ENCODE measurements at places on chromosomes 2 and 18.
A peak's percentile ranks its signal among the peaks of the same experiment; 100 is the strongest.

DNA sequence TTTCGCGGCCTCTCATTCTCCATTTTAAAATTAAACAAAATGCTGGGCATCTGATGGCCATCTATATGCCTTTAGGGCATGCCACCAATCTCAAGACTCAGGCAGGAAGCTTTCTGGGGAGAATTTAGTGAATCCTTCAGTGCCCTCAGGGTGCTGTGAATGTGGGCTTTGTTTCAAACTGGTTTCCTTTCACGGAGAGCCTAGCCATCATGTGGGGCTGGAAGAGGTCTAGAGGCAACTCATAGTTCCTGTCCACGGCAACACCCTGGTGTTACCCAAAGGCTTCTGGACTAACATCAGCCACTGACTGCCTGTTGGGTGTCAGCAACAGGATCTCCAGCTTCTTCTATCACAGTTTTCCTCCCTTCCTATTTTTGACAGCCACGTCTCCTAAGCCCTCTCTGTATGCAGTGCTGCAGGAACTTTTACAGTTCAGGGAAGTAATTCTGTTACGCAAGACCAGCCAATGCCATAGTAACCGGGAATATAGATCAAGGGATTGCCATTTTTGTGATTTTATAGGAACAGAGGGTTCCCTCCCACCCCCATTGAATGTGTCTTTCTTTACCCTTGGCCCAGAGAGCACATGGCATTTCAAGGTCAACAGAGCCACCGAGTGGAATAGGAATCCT, 7.9 kb upstream of the WDR33 start:
- no peak for DNase-seq

DNA sequence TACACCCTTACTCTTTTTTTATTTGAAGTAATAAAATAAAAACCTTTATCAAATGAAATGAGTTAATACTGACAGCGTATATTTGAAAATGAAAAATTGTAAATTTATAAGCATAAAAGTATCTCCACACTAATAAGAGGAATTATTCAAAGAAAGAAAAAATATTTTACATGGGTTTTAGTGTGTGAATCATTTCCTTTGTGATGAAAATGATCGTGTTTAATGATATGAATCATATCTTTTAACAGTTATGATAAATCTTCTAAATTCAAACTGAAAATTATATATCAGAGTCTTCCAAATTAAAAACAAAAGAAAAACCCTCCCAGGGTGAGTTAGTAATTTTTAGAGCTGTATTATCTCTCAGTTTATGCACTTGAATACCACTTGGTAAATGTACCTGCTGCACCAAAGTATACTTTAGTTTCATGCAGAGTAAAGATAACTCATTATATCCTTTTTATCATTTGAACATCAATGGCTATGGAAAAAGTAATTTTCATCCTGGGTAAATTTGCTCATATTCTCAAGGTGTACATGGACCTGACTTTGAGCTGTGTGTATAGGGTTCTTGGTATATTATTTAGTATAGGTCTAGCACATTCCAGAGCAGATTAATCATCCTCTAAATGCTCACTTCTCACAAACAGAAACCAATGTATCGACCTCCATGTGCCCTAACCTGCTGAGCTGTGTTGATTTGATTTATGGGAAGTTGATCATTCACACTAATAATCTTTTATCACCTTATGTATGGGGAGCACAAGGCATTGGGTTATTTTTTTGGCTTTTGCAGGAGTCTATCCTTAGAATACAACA, 98.7 kb upstream of the VWC2L start:
- DNase-seq, result no peak

GRCh38 chr2:8779795-8780671, 57.4 kb downstream of the KIDINS220 start:
- DNase-seq, result no peak

DNA sequence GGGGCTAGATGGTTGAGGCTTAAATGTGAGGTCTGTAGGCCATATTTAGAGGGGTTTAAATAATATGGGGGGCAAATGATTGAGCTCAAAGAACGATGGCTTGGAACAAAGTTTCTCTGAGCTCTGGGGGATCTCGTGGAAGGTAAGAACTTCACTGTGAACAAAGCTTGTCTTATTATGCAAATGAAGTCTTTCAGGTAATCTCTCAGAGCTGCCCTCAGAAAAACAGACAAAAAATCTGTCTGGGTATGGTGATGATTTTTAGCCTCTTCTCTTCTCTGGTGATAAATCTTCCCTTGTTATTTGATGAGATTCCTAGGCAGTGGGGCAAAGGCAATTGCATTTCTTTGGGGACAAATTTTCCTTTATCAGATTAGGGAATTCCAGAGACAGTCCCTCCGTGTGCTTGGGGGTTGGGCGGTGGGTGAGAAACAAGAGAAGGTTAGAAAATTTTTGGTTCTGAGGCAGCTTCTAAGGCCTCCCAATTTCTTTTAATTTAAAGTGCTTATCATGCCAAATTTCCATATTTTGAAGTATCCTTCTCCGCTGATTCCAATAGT, 760.4 kb downstream of the TSN start:
- no peak for DNase-seq

DNA sequence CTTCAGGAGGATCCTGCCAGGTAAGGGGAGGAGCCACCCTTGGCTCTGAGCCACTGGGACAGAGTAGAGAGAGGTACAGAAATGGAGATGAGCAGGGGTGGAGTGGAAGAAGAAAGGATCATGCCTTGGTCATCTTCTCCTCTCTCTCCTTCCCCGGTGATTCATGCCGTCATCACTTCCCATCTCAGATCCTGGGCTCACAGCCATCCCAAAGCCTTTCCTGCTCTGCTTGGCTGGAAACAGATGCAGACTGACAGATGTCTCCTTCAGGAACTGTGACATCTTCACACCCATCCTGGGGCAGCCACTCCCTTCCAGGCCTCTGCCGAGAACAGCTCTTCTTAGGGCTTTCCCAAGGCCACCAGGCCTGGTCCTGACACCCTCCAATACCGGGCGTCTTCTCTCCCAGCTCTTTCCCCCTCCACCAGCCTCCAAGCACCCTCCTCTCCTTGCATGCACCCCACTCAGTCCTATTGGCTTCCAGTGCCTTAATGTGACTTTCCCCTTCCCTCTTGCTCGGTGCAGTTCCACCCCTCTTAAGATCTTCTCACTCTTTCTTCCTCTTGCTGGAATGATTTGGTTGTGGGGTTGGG, 58.3 kb upstream of the TNP1 start:
- DNase-seq, result peak; percentile 48

- DNase-seq, result no peak
Measured at GRCh38 chr18:39421276-39421675, 1855.7 kb upstream of the CELF4 start.

- peak; percentile 55 for DNase-seq
Measured at GRCh38 chr18:48222118-48222517, 187.1 kb downstream of the ZBTB7C start.

GRCh38 chr2:58130238-58130637, 83.6 kb downstream of the VRK2 start:
- no peak for DNase-seq

- no peak for DNase-seq
Measured at GRCh38 chr2:201448701-201449100, 2.6 kb downstream of the TRAK2 start.

DNA sequence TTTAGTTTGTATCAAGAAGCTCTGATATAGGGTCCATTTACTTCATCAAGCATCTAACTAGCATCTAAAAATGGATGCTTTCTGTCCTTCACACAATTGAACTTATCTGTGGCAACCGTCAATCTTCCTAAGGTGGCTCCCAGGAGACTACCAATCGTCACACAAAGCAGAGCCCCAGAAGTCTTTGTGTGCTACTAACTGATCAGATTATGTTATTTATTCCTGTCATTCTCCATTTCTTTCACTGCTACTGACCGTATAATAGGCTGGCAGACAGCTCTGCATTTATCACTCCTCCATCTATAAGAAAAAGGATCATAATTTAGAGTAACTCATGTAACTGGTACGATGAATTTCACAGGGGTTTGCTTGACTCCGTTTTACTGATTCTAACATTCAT, 585.0 kb upstream of the NXPH2 start:
- no peak for DNase-seq

DNA sequence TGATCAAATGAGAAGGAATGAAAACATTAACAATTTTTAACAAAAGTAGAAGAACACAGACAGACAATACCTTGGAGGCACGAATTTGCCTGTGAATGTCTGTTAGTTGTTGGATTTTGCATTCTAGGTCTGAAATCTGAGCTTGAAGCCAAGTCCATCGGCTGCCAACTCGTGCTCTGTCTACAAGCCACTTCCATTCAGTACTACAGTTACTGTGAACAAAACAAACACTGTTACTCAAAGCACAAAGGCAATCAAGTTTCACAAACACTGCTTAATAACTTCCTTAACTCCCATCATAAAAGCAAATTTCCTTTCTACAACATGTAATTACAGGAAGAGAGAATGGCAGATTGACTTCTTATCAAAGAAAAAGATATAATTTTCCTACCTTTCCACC, 42.2 kb downstream of the KANSL1L start:
- no peak for DNase-seq

- no peak for DNase-seq
Measured at GRCh38 chr2:133835821-133836619, 267.8 kb upstream of the NCKAP5 start.

- no peak for DNase-seq
Measured at GRCh38 chr2:236055471-236055870, 112.7 kb downstream of the GBX2 start.

DNA sequence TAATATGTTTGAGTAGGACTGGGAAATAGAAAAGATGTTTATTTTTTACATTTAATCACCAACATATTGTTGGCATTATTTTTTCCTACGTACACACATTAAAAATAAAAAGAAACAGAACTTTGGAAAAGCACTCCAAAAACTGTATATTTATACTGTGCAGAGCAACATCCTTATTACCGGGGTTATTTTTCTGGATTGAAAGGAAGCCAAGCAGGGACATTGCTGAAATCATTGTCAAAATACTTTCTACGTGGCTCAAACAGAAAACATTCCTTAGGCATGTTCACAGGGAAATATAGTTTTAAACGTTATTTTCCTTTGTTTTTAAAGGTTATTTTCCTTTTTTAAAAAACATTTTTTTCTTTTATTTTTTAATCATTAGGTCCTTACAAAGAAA, 315.0 kb upstream of the SMIM21 start:
- DNase-seq, result no peak

GRCh38 chr2:156476021-156476849, 40.1 kb downstream of the GPD2 start:
- DNase-seq, result no peak

DNA sequence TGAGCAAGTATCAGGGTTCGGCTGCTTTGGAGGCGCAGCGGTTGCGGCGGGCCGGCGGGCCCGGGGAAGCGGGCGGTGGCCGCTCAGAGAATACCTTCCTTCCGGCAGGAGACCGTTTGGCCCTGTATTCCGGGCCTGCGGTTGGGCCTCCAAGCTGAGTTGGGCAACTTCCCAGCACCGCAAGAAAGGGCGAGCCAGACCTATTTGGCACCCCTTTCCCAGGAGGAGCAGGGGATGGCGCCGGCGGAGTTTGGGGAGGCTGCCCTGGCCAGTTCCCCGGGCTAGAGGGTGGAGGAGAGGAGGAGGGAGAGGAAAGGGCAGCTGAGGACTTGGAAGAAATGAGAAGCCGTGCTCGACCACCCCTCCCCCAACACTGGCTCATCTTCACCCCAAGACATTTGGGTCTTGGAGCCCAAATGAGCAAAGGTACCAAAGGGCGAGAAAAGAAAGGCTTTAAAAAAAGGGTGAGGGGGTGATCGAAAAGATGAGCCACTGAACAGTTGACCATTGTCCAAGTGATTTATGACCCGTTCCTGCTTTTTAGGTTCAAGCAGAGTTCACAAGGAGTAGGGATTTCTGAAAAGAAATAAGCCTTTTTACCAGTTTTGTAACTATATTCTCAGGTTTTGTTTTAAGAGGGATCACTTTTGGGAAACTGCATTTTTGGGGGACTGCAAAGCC, 8.4 kb downstream of the HOXD3 start:
- DNase-seq, result no peak

DNA sequence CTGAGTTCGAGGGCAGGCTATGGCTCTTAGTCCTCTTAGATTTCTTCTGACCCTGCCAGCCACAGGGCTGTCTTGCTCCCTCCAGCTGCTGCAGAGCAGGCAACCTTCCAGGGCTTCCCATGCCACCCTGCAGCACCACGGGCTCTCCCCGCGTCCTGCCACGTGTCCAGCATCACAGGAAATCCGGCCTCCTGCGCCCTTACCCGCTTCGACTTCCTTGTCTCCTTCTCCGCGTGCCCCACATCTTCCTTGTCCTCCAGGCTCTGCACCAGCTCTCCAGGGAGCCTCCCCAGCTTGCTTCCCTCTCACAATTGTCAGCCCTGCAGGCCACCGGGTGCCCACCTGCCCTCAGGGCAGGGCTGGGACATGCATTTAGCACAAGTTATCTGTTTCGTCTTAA, 253.5 kb downstream of the DCDC2C start:
- no peak for DNase-seq

DNA sequence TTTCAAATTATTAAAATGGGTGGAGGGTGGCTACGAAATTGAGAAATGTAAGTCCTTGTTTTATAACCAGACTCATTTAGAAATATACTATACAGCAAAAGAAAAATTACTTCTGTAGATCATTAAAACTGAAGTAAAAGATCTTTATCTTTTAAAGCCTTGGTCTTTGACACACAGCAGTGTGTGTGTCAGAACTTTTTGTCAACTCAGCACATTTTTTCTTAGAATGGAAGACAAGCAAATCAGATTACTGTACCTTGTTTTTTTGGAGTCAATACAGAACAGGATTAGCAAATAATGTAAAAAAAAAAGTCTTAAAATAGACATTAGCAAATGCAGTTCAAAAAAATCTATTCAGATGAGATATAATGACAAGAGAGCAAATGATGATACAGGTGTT, 49.1 kb downstream of the C2orf76 start:
- no peak for DNase-seq

DNA sequence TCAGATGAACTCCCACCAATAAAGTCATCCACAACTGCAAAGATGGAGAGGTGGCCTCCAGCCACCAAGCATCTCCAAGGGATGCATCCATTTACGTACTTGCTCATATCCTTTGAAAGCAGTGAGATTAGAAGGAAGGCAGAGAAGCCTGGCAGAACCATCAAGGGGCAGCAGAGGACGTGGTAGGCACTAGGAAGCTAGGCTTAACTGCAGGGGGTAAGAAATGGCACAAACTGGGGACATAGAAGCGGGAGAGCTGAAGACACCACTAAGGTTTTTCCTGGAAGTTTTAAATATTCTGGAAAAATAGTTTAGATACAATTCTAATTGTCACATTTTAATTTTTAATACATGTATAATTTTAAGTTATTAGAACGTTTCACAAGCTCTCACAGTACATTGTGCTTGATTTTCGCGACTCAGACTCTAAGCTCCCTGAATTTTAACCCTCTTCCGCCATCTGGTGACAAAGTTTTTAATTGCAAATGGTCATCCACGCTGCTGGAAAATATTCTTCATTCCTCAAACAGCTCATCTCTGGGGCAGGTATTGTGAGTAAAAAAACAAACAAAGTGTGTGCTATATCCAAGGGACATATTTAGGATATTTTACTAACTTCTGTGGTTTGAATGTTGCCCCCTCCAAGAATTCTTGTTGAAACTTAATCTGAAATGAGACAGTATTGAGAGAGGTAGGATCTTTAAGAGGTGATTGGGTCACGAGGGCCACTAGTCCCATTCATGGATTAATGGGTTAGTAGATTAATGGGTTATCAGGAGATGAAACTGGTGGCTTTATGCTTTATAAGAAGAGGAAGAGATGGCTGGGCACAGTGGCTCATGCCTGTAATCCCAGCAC, 1.6 kb upstream of the PSTPIP2 start:
- peak; percentile 41 for DNase-seq

Measured in left hindlimb (tissue), 1 donor.